ENCODE measurements at places on chromosomes 11 and 22.

- DNase-seq: no peak
These were observed 16.1 kb downstream of the DGCR2 start for GRCh38 chr22:19105867-19106802.

DNA sequence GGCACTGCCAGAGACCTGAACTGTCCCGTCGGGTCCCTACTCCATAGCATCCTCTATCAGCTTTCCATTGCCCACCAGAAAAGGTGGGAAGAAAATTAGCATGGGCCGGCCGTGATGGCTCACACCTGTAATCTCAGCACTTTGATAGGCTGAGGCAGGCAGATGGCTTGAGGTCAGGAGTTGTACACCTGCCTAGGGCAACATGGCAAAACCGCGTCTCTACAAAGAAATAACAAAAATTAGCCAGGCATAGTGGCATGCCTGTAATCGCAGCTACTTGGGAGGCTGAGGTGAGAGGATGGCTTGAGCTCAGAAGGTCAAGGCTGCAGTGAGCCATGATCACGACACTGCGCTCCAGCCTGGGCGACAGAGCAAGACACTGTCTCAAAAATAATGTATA, 3.5 kb downstream of the SLC25A18 start:
- no peak for DNase-seq

DNA sequence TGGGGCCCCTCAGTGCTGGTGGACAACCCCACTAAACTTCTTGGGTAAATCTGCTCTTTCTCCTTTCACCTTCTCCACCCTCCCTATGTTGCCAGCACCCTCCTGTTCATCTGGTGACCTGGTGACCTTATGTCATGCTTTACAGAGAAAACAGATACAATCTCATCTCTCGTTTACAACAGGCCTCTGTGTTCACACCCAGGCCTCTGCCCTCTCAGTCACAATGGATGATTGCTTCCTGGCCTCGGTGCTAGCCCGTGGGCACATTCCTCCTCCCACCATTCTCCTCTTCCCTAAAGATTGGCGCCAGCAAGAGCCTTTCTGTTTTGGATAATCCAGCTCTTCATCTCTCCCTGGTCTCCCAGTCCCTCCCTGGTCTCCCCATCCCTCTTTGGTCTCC, 12.3 kb upstream of the PNPLA3 start:
- no peak for DNase-seq

GRCh38 chr11:9461760-9462134, 935 bp downstream of the ZNF143 start:
- peak; percentile 20 for DNase-seq

GRCh38 chr11:130449310-130449990, 1.0 kb downstream of the ADAMTS15 start:
- DNase-seq: no peak

DNA sequence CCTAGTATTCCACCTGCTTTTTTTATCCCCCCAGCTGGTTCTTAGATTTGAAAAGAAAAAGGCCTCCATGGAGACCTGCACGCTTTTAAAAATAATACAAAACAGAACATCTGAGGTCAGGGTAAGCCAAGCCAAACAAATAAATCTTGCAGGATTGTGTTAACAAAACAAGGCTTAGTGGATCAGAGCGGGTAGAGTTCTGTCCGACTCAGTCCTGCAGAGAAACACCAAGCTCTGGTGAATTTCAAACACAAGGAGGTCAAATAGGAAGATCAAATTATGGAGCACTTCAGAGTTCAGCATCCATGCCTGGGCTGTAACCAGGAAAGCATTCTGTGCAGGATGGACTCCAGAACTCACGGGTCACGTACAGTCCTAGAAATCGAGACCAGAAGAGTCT, 86.9 kb downstream of the SYN3 start:
- DNase-seq: no peak

DNA sequence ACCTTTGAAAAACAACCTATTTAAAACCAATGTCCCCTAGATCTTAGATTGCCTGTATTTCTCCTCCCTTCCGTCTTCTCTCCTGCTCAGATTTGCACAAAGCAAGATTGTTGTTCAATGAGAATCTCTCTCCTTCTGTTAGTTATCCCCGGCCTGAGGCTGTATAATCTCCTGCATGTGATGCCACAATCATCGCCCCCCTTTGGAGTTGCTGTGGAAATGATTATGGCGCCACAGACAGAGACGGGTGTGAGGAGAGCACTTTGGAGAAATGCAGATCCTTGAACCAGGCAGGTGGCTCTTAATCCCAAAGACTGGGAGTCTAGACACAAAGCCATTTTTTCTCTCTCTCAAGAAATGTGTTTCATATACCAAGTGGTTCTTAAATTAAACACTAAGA, 941.3 kb downstream of the OPCML start:
- no peak for DNase-seq

DNA sequence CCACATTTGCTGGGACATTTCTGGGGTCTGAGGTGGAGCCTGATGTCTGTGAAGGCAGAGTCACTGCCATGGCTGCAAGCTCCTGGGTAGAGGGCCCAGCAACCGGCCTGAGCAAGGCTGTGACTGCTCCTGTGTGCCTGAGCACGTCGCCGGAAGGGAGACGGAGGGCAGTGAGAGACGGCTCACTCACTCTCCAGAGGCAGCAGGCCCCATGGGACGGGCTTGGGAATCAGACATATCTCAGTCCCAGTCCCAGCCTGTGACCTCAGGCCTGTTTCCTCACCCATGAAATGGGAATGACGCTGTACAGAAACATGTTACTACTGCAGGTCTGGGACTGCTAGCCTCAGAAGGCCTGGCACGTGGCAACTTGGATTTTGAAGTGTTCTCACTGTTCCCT, 36.4 kb upstream of the RASL10A start:
- DNase-seq: no peak

- DNase-seq: no peak
These were observed 20.1 kb downstream of the UBE4A start for GRCh38 chr11:118379497-118379896.

DNA sequence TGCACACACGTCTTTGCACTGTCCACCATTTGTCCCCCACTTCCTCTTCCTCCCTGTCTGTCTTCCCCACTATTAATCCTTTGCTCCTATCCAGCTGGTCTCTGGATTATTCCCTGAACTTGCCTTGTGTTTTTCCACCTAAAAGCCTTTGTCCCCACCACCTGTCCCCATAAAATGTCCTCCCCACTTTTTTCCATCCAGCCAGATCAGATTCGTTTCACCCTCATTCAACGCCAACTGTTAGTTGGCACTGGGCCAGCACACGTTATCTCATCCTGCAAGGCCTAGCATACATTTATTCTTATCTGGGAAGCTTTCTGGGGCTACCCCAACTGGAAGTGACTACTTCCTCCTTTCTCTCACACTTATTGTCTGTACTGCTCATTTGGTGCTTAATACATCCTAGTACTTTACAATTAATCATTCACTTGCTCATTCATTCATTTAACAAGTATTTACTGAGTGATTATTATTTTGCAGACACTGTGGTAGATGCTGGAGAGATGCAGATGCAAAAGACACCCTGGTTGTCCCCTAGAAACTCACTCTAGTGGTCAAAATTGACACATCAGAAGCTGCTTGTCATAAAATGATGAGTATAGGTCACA, 96.2 kb downstream of the RASSF10 start:
- peak; percentile 81 for DNase-seq

GRCh38 chr11:86291466-86292262, 10.4 kb upstream of the HIKESHI start:
- peak; percentile 56 for DNase-seq

- no peak for DNase-seq
These were observed 9.4 kb upstream of the TECTA start for GRCh38 chr11:121091492-121092152.

DNA sequence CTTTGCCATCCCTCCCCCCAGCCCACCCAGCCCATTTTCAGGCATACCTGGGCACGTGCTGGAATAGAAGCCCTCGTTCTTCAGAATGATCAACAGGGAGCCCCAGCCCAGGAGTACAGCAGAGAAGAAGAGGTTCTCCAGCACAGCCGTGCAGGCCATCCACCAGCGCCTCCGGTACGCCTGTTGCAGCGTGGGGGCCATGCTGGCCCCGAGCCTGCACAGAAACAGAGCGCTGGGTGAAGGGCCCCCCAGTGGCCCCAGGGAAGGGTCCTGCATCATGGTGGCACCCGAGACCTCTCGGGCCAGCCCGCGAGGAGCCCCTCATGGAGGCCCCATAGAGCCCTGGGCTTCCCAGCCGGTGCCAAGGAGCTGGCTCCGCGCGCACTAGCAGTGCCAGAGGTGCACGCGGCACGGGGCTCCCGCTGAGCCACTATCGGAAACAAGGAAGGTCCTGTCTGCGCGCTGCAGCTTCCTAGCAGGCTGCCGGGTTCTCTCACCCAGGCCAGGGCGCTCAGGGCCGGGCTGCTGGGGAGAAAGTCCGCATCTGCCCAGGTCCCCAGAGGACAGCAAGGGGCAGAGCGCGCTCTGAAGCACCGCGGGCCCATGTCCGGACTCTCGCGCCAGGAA, 1.5 kb downstream of the SLC43A1 start:
- DNase-seq: peak; percentile 41

DNA sequence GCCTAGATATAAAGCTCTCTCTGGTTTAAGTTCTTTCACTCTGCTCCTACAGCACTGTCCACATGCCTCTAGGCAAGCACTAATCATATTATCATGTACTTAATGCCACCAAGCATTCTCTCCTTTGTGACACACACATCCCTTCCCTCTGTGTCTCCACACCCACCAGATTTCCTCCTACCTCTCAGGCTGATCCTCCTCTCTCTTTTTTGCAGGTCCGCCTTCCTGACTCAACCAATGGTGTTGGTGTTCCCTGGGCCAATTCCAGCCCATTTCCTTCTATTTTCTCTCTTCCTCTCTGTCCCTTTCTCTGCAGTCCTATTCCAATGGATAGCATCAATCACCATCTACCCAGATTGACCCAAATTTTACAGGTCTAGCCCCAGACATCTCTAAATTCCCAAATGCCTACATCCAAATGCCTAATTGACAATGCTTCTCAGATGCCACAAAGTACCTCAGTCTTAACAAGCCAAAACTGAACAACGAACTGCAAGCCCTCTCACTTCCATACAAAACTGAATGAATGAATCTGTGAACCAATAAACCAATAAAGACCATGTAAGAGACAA, 504 bp upstream of the ZNF215 start:
- no peak for DNase-seq

DNA sequence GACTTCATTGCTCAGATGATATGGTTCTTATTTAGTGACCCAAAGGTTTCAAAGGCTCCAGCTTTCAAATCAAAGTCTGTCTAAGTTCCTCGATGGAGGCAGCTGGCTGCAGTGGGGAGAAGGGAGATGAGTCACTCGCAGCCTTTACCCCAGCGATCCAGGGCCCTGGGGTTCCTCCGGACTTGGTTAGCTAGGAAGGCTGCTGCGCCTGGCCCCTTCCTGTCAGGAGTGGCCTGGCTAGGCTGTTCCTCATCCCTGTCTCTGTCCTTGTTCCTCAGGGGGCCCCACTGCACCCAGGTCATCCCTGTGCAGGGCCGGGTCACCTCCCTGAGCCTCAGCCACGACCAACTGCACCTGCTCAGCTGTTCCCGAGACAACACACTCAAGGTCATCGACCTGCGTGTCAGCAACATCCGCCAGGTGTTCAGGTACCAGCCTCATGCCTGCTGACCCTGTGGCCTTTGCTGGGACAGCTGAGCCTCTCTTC, 13.9 kb downstream of the ATG16L2 start:
- no peak for DNase-seq

DNA sequence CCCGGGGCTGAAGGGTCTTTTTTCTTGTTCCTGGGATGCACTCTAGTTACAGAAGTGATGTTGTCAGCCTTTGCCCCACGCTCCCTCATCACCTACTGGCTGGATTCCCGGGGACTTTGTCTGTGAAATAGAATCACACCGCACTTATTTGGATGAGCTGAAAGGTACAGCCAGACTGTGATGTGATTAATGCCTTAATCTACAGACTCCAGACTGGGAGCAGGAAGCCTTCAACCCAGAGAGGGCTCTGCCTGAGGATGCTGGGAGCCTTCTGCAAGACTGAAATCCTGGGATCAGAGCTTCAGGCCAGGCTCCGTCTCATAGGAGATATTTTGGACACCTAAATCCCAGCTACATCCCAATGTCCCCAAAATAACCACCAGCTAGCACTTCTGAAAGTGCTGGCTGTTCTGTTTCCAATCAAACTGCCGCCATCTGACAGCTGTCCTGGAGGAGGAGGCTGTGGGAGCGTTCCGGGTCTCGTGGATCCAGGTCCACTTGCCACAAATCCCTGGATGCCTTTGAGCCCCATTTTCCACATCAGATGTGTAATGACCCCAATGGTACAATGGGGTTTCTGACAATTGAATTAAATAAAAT, 688.5 kb downstream of the TBC1D22A start:
- DNase-seq: no peak

DNA sequence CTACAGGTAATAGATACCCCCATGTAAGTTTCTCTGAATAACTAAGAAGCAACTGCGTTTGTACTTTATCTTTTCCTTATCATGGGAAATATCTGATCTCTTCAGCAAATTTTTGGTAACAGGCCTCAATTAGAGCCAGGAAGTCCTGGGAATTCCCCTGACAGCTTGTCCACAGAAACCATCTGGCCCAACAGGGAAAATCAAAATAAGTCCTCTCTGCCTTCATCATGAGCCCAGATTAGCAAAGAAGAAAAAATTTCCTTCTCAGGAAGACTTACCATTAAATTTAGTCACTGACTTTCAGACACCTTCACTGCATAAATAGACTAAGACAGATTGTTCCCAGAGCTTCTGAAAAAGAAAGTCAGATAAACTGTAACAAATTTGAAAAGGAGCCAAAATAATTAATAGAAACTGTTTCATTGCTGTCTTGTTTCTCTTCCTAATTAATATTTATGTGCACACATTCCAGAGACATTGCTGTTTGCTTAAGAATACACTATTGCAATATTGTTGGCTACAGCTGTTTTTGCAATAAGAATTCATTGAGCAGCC, 278.1 kb upstream of the FAT3 start:
- DNase-seq: no peak

GRCh38 chr22:44709881-44710392, 7.9 kb downstream of the PRR5 start:
- no peak for DNase-seq

DNA sequence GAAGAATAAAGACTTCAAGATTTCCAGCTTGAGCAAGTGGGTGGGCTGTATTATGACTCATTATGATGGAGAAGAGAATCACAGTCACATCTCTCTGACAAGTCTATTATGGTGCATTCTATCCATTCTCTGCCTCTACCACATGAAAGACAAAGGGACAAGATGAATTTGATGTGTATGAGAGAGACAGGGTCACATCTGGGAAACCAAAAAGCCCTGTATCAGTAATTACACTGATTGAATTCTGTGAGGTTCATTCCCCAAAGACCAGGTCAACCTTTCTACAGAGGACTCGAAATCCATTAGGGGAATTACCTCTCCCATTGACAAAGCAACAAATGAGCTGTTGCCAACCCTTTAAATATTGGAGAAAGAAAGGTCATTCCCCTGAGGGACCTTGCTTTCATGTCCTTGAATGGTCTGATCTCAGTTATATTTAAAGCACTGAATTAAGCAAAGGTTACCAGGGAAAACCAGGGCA, 109.6 kb downstream of the USP35 start:
- no peak for DNase-seq
